Liver (tissue), 10 donors: ENCODE measurements at places on chromosomes 4 and X. TPM values are rescaled to one million over a fixed set of nuclear protein-coding genes. Genes with fewer than 3 reads are reported as not detected.

TMEM255A gene
- total RNA-seq: not detected

HTRA3 gene
- total RNA-seq: 1.0 TPM

ZNF330 gene
- 19.2 TPM for total RNA-seq

HADH gene
- 48.8 TPM for total RNA-seq

FAM193A gene
- total RNA-seq: 9.6 TPM

UCP1 gene
- total RNA-seq: not detected

CYSLTR1 gene
- total RNA-seq: 0.50 TPM

RASL11B gene
- 0.19 TPM for total RNA-seq

PNCK gene
- total RNA-seq: 0.17 TPM

GYG2 gene
- 32.6 TPM for total RNA-seq

GRCh38 chrX:96615448-96615847 lies 69.2 kb upstream of the DIAPH2 start:
- H3K4me1 ChIP-seq: no peaks in the 10 kb centered on the region
- no peaks in the 10 kb centered on the region for H3K36me3 ChIP-seq
- no peak overlapping the region for H3K4me3 ChIP-seq
- no peak for DNase-seq

GRCh38 chr4:134695433-134695832 lies 493.8 kb upstream of the PABPC4L start:
- no peak for DNase-seq
- H3K4me1 ChIP-seq: no peaks in the 10 kb centered on the region

- no peaks in the 10 kb centered on the region for H3K36me3 ChIP-seq
- DNase-seq: no peak
- no peak overlapping the region for H3K27ac ChIP-seq
Observed at GRCh38 chr4:174023641-174024040, 259.8 kb downstream of the FBXO8 start.

DNA sequence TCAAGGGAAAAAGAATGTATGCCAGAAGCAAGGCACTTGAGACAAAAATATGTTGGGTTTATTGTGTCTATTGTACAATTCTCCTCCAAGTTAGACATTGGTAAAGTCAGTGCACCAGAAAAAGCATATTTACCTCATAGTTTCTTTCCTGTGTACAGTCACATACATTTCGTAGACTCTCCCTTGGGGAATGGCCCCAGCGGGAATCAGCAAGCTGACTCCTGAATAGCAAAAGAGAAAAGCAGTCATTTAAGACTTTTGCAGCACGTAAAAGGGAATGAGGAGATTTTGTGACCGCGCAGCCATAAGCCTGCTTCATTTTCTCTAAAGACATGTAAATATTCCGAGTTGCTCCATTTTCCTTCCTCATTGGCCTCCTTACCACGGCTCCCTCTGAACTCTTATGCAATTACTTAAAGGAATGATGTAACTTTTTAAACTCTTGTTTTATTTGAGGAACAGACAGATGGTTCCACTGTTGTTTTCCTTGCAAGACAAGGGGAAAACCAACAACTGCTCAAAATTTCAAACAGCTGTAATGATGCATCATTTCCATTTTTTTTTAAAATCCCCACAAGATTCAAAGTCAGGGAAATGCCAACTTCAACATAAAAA lies 332.7 kb downstream of the UNC5C start:
- no peaks in the 10 kb centered on the region for H3K27me3 ChIP-seq
- H3K27ac ChIP-seq: no peak overlapping the region
- DNase-seq: no peak

GRCh38 chr4:24877868-24878635 lies 34.8 kb downstream of the CCDC149 start:
- peaks cover 1% of the 10 kb centered on the region for H3K36me3 ChIP-seq
- H3K27ac ChIP-seq: no peak overlapping the region
- no peaks in the 10 kb centered on the region for H3K4me1 ChIP-seq
- no peak for DNase-seq
- no peaks in the 10 kb centered on the region for H3K27me3 ChIP-seq

GRCh38 chrX:38407126-38407525 lies 54.7 kb downstream of the OTC start:
- H3K27ac ChIP-seq: no peak overlapping the region
- H3K27me3 ChIP-seq: no peaks in the 10 kb centered on the region
- H3K4me1 ChIP-seq: no peaks in the 10 kb centered on the region
- H3K36me3 ChIP-seq: no peaks in the 10 kb centered on the region
- H3K4me3 ChIP-seq: no peak overlapping the region

DNA sequence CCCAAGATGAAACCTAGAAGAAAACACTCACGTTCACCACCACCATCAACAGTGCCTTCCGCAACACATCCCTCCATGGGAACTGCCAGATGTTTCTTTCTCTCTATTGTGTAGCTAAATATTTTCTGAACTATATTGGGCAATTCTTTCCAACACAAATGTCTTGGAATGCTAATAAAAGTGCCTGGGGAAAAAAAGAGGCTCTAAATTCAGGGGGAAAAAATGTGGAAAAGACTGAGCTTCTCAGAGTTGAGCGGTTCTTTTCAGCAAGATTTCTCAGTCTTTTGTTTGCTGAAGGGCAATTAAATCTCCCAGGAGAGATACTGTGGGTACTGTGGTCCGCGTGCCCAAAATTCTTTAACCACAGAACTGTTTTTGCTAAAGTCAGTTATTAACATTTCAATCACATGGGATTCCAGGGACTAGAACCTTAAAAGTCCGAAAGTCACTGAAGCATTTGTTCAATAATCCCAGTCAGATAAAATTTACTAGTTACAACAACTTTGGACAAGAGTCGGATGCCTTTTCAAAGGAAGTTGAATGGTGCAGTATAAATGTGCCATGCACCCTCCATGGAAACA lies 51.9 kb upstream of the DHRSX start:
- no peak for DNase-seq
- no peaks in the 10 kb centered on the region for H3K36me3 ChIP-seq
- H3K4me1 ChIP-seq: no peaks in the 10 kb centered on the region
- no peak overlapping the region for H3K27ac ChIP-seq
- no peak overlapping the region for H3K4me3 ChIP-seq

DNA sequence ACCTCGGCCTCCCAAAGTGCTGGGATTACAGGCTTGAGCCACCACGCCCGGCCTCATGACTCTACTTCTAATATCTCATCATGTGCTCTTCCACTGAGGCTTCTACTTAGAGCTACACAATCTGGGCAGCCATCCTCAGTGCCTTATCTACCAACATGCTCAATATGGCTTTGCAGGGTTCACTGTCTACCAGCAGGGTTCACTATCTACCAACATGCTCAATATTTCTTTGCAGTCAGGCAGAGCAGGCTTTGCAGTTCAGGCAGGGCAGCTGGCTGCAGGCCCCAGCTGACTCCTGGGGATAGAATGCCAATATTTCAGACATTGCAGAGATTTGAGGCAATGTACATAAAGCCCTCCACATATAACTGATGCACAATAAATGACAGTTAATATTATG lies 47.5 kb downstream of the PKD2 start:
- no peak overlapping the region for H3K4me3 ChIP-seq
- no peak for DNase-seq
- no peaks in the 10 kb centered on the region for H3K27me3 ChIP-seq
- no peaks in the 10 kb centered on the region for H3K36me3 ChIP-seq

GRCh38 chr4:97558204-97558778 lies 585.0 kb downstream of the STPG2 start:
- H3K27me3 ChIP-seq: no peaks in the 10 kb centered on the region
- H3K36me3 ChIP-seq: no peaks in the 10 kb centered on the region
- H3K4me1 ChIP-seq: no peaks in the 10 kb centered on the region
- H3K4me3 ChIP-seq: no peak overlapping the region
- H3K27ac ChIP-seq: no peak overlapping the region
- DNase-seq: no peak

GRCh38 chr4:5027346-5027745 lies 8.1 kb upstream of the CYTL1 start:
- H3K27ac ChIP-seq: no peak overlapping the region
- no peaks in the 10 kb centered on the region for H3K27me3 ChIP-seq
- H3K4me3 ChIP-seq: no peak overlapping the region
- no peaks in the 10 kb centered on the region for H3K36me3 ChIP-seq

DNA sequence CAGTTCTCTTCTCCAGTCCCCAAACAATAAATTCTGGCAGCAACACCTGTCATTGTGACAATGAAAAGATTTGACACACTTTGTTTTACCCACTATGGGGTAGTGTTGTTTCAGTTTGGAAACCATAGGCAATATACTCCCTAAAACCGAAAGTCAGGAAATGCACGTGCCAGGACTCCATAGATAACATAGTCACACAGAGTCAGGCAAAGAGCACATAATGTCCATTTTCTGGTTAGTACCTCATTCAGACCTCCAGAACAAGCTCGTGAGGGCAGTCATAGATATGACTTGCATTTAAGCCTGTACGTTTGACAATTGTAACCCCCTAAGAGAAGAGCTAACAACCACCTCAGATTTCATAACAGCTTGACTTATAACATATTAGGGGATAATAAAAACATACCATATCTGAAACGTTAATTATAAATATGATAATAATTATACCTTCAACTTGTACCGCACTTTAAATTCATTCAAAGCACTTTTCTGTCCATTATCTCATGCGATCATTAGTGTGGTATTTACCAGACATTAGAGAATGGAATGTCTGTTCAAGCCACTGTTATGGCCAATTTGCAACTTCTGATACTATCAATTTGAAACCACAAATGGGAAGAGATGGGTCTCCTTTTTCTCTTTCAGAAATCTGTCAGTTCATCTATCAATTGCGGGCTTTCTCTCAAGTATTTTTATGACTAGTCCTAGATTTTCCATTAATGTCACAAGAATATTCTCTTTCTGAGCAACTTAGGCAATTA lies 147.4 kb downstream of the LDB2 start:
- H3K27me3 ChIP-seq: no peaks in the 10 kb centered on the region
- H3K36me3 ChIP-seq: no peaks in the 10 kb centered on the region
- no peaks in the 10 kb centered on the region for H3K4me1 ChIP-seq
- H3K27ac ChIP-seq: no peak overlapping the region
- no peak for DNase-seq

GRCh38 chr4:138226351-138226750 lies 15.8 kb downstream of the SLC7A11 start:
- H3K4me3 ChIP-seq: no peak overlapping the region
- no peaks in the 10 kb centered on the region for H3K36me3 ChIP-seq

- H3K36me3 ChIP-seq: no peaks in the 10 kb centered on the region
- H3K27ac ChIP-seq: no peak overlapping the region
- no peaks in the 10 kb centered on the region for H3K4me1 ChIP-seq
- H3K27me3 ChIP-seq: no peaks in the 10 kb centered on the region
- DNase-seq: no peak
Observed at GRCh38 chr4:98383431-98384106, 122.4 kb downstream of the RAP1GDS1 start.

GRCh38 chrX:153396320-153397195 lies 4.6 kb downstream of the PNMA6E start:
- H3K4me1 ChIP-seq: no peaks in the 10 kb centered on the region
- no peaks in the 10 kb centered on the region for H3K27me3 ChIP-seq
- H3K4me3 ChIP-seq: no peak overlapping the region
- H3K27ac ChIP-seq: no peak overlapping the region

- H3K36me3 ChIP-seq: no peaks in the 10 kb centered on the region
- no peak overlapping the region for H3K4me3 ChIP-seq
- H3K27me3 ChIP-seq: no peaks in the 10 kb centered on the region
- H3K27ac ChIP-seq: no peak overlapping the region
Observed at GRCh38 chrX:31603411-31604120, 531.7 kb upstream of the FTHL17 start.

DNA sequence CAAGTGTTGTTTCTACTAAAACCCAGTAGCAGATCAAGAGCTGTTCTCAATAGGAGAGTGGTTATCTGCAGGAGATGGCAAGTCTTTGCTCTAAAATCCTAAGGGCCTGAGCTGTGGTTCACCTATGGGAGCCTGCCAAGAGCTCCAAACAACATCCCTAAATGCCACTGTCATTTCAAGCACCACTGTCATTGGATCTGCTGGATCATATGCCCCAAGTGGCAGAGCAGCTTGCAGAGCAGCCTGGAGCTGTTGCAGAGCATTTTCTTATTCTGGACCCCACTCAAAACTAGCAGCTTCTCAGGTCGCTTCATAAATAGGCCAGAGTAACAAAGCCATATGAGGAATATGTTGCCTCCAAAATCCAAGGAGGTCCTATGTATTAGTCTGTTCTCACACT lies 59.6 kb downstream of the KANTR start:
- H3K27ac ChIP-seq: no peak overlapping the region
- H3K4me3 ChIP-seq: no peak overlapping the region
- DNase-seq: no peak
- H3K27me3 ChIP-seq: no peaks in the 10 kb centered on the region

- no peak overlapping the region for H3K27ac ChIP-seq
- no peaks in the 10 kb centered on the region for H3K36me3 ChIP-seq
- DNase-seq: no peak
- H3K4me3 ChIP-seq: no peak overlapping the region
- H3K27me3 ChIP-seq: no peaks in the 10 kb centered on the region
- H3K4me1 ChIP-seq: no peaks in the 10 kb centered on the region
Observed at GRCh38 chr4:110798687-110799086, 175.8 kb upstream of the PITX2 start.

GRCh38 chr4:57333684-57334083 lies 223.5 kb upstream of the IGFBP7 start:
- H3K4me3 ChIP-seq: no peak overlapping the region
- no peak overlapping the region for H3K27ac ChIP-seq
- no peak for DNase-seq
- H3K4me1 ChIP-seq: no peaks in the 10 kb centered on the region
- no peaks in the 10 kb centered on the region for H3K36me3 ChIP-seq
- H3K27me3 ChIP-seq: no peaks in the 10 kb centered on the region

DNA sequence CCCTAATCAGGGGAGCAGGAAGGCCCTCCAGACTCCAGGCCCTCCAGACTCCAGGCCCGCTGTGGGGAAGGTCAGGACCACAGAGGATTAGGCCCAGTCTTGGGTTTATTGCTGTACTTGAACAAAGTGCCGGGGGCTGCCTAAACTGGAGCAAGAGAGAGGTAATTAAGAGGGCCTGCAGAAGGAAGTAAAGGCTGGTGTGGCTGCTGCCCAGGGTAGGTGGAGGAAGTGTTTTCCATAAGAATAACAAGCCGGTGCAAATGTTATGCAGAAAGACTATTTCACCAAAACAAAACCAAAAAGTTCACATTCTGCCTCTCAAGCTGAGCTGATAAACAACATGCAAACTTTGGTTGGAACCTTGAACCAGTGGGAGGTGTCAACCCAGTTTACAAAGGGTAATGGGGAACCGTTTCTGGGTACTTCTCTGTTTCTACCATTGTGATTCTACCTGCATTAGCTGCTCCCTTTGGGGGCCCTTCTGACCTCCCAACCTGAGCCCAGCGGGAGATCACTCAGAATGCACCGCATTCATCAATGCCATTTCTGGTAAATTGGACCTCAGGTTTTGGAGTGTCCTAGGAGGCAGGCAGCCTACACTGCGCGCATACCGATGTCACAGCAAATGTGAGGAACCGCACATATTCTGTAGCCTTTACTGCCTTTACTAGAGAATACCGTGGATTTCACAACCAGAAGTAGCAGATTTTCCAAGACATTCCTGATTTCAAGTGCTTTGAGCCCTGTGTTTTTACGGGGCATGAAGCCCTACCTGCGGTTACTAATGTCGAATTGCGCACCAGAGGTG lies 59.7 kb upstream of the BCOR start:
- H3K36me3 ChIP-seq: no peaks in the 10 kb centered on the region
- H3K27ac ChIP-seq: peak overlapping the region; percentile 2
- H3K4me3 ChIP-seq: no peak overlapping the region
- H3K27me3 ChIP-seq: no peaks in the 10 kb centered on the region
- DNase-seq: no peak
